Activated CD4-positive, alpha-beta memory T cell treated with anti-CD3 and anti-CD28 coated beads, Interleukin-2, amount 10 ng/mL, durations not matched to agents 7 days and 5 days (primary cell): ENCODE measurements at places on chromosomes 7 and 10. TPM values are rescaled to one million over a fixed set of nuclear protein-coding genes. Genes with fewer than 3 reads are reported as not detected.

- no peaks in the 10 kb centered on the region for H3K36me3 ChIP-seq
- H3K27ac ChIP-seq: no peak overlapping the region
- DNase-seq: no peak
- no peaks in the 10 kb centered on the region for H3K4me1 ChIP-seq
- H3K4me3 ChIP-seq: no peak overlapping the region
These were observed 121.9 kb downstream of the PTPN20 start for GRCh38 chr10:47033081-47033480.

Gene NUTM2E
- total RNA-seq: 0.18 TPM

Gene UTF1
- total RNA-seq: not detected

Gene EN2
- total RNA-seq: not detected

Gene PAPSS2
- not detected for total RNA-seq
